ENCODE measurements at places on chromosomes 2 and 18. TPM values are rescaled to one million over a fixed set of nuclear protein-coding genes. Genes with fewer than 3 reads are reported as not detected.

Gene SPAST
- 44.5 TPM for total RNA-seq

Gene KIF5C
- total RNA-seq: 673 TPM

Gene TMEM198
- total RNA-seq: 40.9 TPM

Gene QPCT
- 7.4 TPM for total RNA-seq

Gene FRZB
- 2.2 TPM for total RNA-seq

Gene MYO7B
- total RNA-seq: 0.29 TPM

Gene PDE6D
- total RNA-seq: 47.1 TPM

Gene KLHL41
- total RNA-seq: not detected

Gene ALPP
- 0.34 TPM for total RNA-seq

Gene SERPINB3
- not detected for total RNA-seq

Gene SERPINB11
- not detected for total RNA-seq

Gene CXCR1
- not detected for total RNA-seq

Gene SLC9A4
- 0.12 TPM for total RNA-seq

Gene ATAD2B
- total RNA-seq: 108 TPM

Gene C2orf15
- total RNA-seq: 0.34 TPM

Gene NR4A2
- 2.2 TPM for total RNA-seq

Gene SIGLEC15
- not detected for total RNA-seq
